ENCODE measurements at places on chromosomes 1 and 21. TPM values are rescaled to one million over a fixed set of nuclear protein-coding genes. Genes with fewer than 3 reads are reported as not detected.

DNA sequence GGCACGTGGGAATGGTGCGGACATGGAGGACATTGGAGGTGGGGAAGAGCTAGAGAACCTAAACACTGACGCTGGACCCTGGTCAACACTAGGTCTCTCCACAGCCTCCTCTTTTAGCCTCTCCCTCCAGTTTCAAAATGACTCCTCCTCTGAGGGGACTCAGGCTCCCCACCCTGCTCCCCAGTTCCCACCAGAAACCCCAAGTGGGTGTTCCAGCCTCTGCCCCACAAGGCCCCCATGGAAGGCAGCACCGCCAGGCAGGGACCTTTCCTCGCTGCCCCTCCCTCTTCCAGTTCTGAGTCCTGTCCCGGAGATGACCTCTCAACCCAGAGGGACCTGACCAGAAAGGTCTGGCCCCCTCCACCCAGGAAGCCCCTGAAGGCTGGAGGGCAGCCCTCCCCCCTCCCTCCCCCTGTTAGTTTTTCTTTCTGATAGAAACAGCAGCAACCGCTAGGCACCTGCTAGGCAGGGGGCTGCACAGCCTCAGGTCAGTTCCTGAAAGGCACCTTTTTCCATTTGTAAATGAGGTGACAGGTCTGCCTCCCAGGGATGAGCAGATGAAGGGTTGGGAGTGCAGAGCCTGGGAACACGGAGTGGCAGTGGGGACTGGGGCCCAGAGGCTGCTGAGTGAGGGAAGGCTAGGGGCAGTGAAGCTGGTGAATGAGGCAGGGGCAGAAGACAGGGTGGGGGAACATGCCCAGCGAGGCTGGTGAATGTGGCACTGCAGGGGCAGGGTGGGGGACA, 9.3 kb upstream of the ITGB2 start:
- DNase-seq, result no peak

- no peak for DNase-seq
Measured at GRCh38 chr1:175704621-175705020, 38.8 kb downstream of the TNR start.

- no peak for DNase-seq
Measured at GRCh38 chr1:3911981-3912808, 12.1 kb upstream of the C1orf174 start.

Gene SLC25A44
- total RNA-seq, result 21.4 TPM

DNA sequence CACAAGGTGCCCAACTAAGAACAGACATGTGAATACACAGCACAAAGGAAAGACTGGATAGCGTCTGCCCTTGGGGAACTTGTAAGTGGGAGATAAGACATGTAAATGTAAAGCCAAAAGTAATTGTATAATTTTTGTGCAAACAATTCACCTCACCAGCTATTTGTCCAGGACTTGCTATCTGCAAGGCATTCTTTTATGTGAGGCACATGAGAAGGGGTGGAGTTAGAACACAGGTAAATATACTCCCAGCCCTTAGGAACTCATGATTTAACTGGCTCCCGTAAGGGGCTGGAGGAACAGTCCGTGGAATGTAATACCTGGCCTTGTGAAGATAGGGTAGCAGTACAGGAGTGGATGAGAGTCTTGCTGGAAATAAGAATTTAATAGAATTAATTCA, 61.3 kb downstream of the CDK18 start:
- DNase-seq, result no peak

- DNase-seq, result no peak
Measured at GRCh38 chr1:59193443-59194093, 103.3 kb upstream of the FGGY start.

DNA sequence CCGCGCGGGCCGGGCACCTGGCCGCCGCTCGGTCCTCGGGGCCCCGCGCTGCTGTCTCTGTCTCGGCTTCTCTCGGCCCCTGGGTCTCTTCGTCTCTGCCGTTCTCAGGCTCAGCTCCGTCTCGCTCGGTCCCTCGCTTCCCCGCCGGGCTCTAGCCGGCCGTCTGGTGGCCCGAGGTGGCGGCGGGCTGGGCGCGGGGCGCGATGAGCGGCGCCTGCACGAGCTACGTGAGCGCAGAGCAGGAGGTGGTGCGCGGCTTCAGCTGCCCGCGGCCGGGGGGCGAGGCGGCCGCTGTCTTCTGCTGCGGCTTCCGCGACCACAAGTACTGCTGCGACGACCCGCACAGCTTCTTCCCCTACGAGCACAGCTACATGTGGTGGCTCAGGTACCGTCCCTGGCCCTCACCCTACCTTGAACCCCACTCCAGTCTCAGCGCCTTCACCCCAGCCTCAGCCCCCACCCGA, 355 bp downstream of the SHISAL2A start:
- peak; percentile 23 for DNase-seq

- no peak for DNase-seq
Measured at GRCh38 chr1:30027247-30027646, 696.1 kb downstream of the MATN1 start.

GRCh38 chr1:39952359-39953110, 2.4 kb upstream of the MFSD2A start:
- no peak for DNase-seq

DNA sequence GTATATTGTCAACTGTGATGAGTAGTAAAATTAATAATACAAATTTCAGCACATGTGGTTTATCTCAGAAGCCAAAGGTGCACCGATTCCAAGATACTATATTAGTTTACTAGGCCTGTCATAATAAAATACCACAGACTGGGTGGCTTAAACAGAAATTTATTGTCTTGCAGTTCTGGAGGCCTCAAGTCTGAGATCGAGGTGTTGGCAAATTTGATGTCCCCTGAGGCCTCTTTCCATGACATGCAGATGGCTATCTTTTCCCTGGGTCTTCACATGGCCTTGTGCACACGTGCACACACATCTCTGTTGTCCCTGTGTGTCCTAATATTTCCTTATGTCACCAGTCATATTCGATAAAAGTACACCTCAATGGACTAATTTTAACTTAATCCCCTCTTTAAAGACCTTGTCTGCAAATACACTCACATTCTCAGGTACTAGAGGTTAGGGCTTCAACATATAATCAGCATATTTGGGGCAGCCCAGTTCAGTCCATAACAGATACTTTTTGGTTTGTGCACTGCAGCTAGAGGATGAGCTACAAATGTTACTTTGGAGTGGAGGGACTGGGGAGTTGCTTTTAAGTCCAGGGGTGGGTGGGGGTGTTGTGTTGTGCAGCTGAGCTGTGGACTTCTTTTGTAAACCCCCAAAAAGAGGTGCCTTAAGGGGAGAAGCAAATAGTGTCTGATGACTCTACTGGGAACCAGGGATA, 21.4 kb downstream of the TSNAX start:
- DNase-seq, result no peak

Gene OR2AJ1
- not detected for total RNA-seq

GRCh38 chr1:211386921-211387320, 60.3 kb downstream of the TRAF5 start:
- DNase-seq, result no peak

Gene ACTL8
- not detected for total RNA-seq

DNA sequence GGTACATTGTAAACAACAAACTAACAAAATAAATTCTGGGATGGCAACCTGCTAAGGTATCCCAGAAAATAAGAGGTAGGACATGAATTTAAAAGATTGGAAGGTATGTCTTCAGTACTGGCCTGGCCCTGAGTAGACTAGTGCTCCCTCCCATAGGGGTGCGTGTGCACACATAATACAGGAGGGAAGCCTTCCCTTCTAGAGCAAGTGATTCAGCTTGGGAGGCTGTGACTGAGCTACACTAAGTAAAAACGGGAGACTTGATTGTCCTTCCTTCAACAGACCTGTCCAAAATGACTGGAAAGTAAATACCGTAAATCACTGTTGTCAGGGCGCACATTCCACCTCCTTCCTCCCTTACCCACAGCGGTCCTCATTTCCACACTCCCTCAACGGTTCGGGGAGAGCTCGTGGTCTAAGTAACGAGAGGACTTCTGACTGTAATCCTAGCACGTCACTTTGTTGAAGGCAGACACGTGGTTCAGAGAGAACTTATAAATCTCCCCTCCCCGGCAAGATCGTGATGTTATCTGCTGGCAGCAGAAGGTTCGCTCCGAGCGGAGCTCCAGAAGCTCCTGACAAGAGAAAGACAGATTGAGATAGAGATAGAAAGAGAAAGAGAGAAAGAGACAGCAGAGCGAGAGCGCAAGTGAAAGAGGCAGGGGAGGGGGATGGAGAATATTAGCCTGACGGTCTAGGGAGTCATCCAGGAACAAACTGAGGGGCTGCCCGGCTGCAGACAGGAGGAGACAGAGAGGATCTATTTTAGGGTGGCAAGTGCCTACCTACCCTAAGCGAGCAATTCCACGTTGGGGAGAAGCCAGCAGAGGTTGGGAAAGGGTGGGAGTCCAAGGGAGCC, at the start of gene TGFB2:
Gene TGFB2, plus strand, starts transcription at position 523 of the 859 bp plus-strand sequence. CDS start 1,366 bp downstream, outside the sequence.
- peak; percentile 2 for DNase-seq

GRCh38 chr1:23556635-23557470, 2.4 kb downstream of the ID3 start:
- DNase-seq, result no peak

GRCh38 chr1:239538239-239538988, 152.0 kb downstream of the CHRM3 start:
- no peak for DNase-seq

Gene SPRR5
- not detected for total RNA-seq

GRCh38 chr1:4344065-4344732, 310.2 kb upstream of the AJAP1 start:
- no peak for DNase-seq

DNA sequence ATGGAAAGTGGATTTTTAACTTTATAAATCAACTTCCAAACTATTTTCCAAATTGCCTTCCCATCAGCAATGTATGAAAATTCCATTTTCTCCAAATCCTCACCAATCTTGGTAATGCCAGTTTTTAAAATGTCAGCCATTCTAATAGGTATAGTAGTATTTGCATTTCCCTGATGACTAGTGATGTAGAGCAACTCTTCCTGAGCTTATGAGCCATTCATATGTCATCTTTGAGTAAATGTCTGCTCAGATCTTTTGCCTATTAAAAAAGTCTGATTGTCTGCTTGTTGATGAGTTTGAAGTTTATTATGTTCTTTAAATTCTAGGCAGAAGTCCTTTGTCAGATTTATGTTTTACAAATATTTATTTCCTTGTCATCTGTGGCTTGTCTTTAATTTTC, 54.7 kb downstream of the KDM1A start:
- no peak for DNase-seq

GRCh38 chr1:57468641-57469523, 45.0 kb upstream of the DAB1 start:
- no peak for DNase-seq

- DNase-seq, result no peak
Measured at GRCh38 chr1:206753141-206753540, 17.4 kb upstream of the IL19 start.

- DNase-seq, result no peak
Measured at GRCh38 chr1:179707406-179707805, 35.7 kb upstream of the FAM163A start.

Gene DFFA
- total RNA-seq, result 30.2 TPM

GRCh38 chr1:203282720-203283542, 22.4 kb upstream of the BTG2 start:
- no peak for DNase-seq

DNA sequence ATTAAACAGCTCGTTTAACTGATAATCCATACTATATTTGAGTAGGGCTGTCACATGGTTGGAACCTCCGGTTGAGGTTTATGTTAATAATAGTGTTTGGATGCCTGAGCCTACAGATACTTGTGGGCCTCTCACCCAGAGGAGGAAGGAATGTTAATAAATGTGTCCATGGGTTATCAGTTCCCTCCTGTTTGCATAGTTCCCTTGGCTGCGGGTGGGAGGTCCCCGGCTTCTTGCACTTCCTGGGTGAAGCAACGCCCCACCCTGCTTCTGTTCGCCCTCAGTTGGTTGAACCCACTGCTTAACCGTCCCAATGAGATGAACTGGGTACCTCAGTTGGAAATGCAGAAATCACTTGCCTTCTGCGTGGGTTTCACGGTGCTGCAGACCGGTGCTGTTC, 23.6 kb upstream of the GBP1 start:
- no peak for DNase-seq

Gene MX2
- total RNA-seq, result 114 TPM

Gene LCE3D
- total RNA-seq, result not detected

GRCh38 chr1:243740255-243740999, 109.6 kb downstream of the AKT3 start:
- no peak for DNase-seq

DNA sequence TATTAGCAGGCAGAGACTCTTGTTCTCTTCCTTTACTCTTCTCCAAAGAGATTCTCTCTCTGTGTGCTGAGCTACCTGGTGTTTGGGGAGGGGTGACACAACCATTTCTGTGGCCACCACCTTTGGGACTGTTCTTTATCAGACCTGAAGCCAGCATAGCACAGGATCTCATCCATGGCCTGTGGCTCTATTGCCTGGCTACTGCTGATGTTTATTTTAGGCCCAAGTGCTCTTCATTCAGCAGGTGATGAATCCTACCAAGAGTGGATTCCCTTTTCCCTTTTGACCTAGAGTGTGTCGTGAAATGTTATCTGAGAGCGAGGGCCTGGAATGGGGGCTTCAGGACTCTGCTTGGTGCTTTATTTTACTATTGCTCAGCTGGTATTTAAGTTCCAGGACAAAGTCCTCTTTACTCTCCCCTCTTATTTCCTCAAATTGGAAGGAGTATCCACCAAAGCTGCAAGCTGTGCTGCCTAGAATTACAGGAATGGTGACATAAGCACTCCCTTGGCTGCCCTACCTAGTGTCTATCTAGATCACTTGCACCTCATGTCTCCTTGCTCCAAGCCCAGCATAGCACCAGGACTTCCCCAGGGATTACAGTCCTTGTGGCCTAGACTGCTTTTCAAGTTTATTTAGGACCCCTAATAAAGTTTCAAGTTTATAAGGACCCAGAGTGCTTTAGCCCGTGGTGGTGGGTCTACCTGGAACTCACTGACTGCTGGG, 94.7 kb upstream of the GPR52 start:
- DNase-seq, result no peak

- DNase-seq, result no peak
Measured at GRCh38 chr1:154440036-154440804, 35.1 kb downstream of the IL6R start.

DNA sequence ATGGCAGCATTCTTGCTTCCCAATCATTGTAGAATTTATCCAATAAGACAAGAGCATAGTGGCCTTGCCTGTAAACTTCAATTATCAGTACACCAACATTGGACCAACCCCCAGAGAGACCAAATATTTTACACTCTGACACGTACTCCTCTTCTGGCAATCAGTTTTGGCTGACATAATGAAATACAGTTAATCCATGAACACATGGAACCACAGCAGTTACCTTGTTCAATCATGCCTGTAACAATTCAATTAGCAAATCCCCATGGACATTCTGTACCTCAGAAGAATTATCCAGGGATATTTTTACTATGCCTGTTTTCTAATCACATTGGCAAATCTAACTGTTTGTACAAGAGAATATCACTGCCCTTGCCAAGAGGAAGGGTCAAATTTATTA, 2162.0 kb downstream of the MRPL39 start:
- DNase-seq, result no peak

Gene SYCP1
- total RNA-seq, result not detected

Gene SERTAD4
- not detected for total RNA-seq

GRCh38 chr1:23171181-23171755, 2.6 kb upstream of the LUZP1 start:
- no peak for DNase-seq

DNA sequence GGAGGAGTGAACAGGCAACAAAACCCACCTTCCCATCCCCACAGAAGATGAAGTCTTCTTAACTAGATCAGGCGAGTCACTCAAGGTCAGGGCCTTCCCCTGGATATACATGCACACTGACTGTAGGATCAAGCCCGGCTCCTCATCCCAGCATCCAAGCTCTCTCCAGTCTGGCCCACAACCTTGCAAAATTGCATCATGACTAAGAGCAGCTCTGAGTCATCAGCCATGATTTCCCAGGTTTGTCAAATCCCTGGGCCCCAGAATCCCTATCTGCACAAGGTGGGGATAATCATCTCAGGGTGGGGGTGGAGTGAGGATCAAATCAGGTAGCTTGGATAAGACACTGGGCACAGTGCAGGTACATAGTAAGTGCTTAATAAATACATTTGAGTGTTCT, 199.3 kb upstream of the GRIK3 start:
- DNase-seq, result no peak

Data from naive thymus-derived CD8-positive, alpha-beta T cell (primary cell).